ENCODE measurements at places on chromosomes 4 and X.

DNA sequence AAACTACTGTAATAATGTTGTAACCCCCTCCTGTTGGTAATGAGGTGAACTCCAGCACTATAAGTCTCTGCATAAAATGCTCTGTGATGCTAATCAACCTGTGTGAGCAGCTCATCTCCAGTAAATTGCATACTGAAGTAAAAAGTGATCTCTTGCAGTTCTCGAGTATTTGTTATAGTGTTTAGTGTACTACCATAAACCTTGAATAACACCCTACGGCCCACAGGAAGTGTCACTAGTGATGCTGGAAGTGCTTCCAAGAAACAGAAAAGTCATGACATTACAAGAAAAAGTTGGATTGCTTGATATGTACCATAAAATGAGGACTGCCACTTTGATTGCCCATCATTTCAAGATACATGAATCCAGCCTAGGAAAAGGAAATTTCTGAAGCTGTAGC lies 39.0 kb downstream of the IL15 start:
- DNase-seq, result no peak

DNA sequence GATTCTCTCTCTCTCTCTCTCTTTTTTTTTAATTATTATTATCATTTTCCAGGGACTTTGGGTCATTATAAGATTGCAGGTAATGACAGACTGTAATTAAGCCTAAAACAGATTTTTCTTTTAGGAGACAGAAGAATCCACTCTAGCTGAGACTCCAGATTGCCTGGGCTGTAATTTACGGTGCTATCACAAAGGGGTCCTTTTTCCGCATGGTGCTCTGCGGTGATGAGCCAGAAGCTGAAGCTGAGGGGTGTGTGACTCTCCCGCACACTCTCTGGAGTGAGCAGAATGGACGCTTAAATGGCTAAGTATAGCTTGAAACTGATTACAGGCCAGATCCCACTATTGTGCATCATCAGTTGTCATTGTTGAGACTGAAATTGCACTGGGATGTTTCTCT lies 50.0 kb downstream of the LGI2 start:
- no peak for DNase-seq

- no peak for DNase-seq
These were observed 35.8 kb downstream of the BCOR start for GRCh38 chrX:40061871-40062524.

GRCh38 chr4:3179126-3179706 lies 69.7 kb upstream of the MSANTD1 start:
- DNase-seq, result peak; percentile 64

DNA sequence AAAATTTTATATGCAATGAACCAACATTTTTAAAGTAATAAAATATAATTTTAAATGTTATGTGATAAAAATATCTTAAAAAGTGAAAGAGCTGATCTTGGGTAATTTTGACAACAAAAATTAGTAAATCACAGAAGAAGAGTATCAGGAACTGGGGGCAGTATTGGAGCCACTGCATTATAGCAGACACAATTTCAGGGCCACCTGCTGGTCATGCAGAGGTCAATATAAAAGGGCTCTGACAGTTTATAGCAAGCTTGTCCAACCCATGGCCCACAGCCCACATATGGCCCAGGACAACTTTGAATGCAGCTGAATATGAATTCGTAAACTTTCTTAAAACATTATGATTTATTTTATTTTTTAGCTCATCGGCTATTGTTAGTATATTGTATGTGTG lies 13.0 kb upstream of the LEF1 start:
- DNase-seq, result peak; percentile 16

DNA sequence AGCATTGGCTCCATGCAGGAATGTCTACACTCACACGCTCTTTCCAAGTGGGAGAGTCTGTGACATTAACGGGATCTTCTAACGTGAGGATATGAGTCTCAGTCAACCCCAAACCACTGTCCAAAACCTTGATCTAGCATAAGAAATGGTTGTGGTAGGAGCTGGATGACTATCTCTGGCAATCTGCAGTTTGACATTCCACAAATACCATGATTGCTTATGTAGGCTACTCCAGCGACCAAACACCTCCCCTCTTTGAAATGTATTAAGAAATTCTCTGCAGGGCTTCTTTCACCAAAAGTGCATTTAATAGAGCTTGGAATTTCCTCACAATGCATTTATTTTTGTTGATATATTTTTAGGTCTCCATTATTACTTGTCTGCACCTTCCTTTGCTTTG lies 14.1 kb upstream of the STX18 start:
- peak; percentile 63 for DNase-seq

DNA sequence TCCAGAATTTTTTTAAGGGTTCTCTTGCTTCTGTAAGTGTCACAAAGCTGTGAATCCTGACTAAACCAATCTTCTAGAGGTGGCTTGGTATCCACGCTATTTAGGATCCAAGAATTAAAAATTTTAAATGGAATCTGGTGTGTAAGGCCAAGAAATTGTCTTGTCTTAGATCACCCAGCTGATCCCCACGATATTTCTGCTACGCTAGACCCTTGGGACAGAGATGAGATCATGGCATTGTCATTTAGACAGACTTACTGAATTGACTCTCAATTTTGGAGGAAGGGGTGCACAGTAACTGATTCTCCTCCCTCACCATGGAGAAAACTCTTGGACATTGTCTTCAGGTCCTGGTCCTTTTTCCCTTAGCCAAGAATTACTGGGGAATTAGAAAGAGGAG lies 5.7 kb downstream of the GPRIN3 start:
- no peak for DNase-seq

DNA sequence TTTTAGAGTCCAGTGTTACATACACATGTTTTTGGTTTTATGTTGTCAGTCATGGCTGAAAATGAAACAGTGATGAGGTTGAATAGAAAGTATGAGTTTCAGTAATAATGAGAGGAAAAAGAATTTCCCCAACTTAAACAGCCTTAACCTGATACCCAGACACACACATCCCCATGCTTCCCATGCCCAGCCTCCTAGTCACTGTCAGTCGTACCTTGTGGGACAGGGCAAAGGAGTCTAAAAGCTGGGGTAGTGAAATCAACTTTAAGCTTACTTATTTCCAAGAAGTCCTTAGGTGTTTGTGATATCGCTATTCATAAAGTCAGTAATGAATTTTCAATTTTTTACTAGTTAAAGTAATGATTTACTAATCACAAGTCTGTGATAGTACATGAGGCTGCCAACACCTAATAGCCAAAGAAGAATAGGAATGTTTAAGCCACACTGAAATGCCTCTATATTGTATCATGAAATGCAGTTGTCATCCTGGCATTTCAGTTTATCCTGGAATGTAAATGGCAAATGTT lies 24.3 kb upstream of the GPR34 start:
- no peak for DNase-seq

- DNase-seq, result no peak
These were observed 3.5 kb upstream of the SAP30 start for GRCh38 chr4:173367285-173367684.

- DNase-seq, result no peak
These were observed 221.4 kb downstream of the TACR3 start for GRCh38 chr4:103498161-103499070.

DNA sequence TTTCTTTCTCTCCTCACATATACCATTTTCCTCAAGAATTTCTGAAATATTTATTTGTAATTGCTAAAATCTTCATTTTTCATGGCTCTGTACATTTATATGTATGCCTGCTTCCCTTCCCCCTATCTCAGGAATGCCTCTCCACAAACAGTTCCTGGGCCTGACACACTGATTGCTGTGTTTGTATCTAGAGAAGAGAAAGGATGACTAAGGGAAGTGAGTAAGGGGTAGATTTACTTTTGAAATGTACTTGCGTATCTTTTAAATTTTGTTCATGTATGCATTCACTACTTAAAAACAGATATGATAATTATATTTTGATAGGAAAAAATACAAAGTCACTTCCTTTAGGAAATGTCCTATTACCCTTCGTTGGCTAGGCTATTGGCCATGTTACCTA lies 790.8 kb downstream of the PCDH18 start:
- DNase-seq, result no peak

DNA sequence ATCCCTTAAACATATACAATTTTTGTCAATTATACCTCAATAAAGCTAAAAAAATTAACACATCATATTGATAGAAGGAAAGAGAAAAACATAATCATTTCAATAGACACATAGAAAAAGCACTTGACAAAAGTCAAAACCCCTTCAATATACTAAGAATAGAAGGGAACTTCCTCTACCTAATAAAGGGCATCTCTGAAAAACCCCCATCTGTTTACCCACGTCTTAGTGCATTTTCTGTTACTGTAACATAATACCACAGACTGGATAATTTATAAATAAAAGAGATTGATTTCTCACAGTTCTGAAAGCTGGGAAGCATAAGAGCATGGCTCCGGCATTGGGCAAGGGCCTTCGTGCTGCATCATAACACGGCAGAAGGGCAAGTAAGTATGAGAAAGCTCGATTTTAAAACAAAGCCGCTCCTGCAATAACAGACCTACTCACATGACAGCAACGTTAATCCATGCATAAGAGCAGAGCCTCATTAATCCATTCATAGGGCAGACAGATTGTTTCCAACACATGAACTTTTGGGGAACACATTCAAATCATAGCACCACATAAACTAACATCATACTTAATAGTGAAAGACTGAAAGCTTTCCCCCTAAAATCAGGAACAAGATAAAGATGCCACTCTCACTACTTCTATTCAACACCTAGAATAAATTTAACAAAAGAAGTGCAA lies 15.7 kb downstream of the STEEP1 start:
- DNase-seq, result no peak

GRCh38 chrX:78712336-78712735 lies 35.2 kb upstream of the LPAR4 start:
- DNase-seq, result no peak

DNA sequence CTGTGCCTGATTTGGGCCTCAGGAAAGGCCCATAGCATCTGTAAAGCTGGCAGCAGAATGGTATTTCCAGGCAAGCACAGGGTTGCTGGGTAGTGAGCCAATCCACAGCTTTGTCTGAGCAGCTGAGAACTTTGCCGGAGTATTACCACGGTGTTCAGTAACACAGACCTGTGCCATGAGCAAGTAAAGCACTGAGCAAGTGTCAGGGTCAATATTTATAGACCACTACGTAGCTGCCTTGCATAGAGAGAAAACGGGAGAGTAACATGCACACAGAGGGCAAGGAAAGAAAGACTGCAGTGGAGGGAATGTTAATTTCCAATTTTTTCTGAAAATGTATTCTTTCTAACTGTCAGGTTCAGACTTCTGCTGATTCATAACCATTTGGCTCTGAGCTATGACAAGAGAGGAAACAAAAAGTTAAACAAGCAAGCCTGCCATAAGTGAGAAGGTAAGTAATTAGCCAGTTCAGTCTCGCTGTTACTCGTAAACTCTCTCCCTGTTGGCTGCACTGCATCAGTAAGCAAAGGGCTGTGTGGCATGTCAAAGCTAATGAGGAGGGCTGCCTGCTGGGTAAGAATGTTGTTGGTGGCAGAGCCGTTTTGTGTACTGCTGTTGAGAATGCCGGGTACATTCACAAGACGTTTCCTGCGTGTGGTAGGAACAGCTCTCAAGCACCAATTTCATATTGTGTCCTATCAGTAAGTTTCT lies 238.1 kb downstream of the BMPR1B start:
- no peak for DNase-seq

DNA sequence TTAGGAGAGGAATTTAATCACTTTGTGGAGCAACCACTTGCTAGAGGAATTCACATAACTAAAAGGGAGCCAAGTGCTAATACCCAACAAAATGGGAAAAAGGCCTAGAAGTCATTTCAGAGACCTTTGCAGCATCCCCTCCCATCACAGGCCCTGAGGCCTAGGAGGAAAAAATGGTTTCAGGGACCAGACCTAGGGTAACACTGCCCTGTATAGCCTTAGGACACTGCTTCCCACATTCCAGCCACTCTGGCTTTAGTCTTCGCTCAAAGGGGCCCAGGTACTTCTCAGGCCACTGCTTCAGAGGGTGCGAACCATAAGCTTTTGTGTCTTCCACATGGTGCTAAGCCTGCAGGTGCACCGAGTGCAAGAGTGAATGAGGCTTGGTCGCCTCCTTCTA lies 19.1 kb downstream of the SPANXN2 start:
- DNase-seq, result no peak

DNA sequence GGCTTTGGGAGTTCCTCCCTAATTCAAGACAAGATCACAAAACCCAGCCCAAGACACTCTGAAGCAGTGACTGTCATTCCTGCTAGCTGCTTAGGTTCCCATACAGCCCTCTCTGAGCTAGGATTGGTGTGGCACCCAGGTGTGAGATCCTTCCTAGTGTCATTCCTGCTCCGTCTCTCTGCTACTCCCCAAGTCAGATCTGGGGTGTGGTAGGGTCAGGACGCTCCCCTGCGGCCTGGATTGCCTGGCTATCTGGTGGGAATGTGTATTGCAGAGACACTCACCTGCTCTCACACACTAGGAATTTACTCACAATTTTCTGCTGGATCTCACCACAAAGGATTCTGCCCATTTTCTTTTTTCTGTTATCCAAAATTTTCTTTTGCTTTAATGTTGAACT lies 560.8 kb upstream of the ATOH1 start:
- DNase-seq, result no peak

GRCh38 chr4:38795087-38795486 lies 9.5 kb downstream of the TLR1 start:
- no peak for DNase-seq

DNA sequence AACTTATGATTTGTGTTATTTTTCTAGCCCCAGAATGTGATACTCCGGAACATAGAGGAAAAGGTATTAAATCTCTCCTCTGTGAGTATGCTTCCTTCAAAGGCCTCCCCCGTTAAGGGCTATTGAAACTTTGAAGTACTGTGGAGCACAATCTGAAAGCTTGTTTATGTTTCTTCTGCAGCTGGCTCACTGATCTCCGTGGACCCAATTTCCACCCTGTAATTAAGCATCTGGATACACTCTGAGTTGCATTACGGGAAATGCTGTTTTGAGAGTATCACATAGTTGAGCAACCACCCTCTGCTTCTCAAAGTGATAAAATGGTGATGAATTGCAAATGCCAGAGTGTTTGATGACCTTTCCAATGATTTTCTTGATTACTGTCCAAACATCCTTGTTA lies 296.8 kb upstream of the PABPC5 start:
- DNase-seq, result no peak

DNA sequence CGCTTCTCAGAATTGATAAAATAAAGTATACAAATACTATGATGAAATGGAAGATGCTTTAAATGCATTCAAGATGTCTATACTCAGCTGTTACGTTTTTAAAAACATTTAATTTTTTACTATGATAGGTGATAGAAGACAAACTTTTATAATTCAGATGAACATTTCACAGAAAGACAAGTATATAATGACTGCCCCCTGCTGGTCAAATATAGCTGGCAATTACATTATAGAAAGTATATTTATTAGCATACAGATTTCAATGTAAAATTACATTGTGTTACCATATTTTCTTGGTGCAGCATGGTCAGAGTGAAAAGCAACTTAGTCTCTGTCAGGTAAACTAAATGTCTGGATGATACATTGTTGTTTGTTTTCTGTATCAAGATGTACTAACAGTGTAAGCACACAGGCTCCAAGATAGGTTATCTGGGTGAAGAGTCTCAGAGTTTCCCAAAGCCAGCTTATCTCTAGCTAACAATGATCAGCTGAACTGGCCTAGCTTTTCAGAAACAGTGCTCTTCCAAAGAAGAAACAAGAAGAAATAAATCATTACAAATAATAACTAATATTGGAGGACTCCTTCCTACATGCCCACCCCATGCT lies 54.1 kb downstream of the SRPX start:
- DNase-seq, result peak; percentile 1

Data from HepG2 (cell line).